Kidney capillary endothelial cell (primary cell): ENCODE measurements at places on chromosomes 7 and 10.

DNA sequence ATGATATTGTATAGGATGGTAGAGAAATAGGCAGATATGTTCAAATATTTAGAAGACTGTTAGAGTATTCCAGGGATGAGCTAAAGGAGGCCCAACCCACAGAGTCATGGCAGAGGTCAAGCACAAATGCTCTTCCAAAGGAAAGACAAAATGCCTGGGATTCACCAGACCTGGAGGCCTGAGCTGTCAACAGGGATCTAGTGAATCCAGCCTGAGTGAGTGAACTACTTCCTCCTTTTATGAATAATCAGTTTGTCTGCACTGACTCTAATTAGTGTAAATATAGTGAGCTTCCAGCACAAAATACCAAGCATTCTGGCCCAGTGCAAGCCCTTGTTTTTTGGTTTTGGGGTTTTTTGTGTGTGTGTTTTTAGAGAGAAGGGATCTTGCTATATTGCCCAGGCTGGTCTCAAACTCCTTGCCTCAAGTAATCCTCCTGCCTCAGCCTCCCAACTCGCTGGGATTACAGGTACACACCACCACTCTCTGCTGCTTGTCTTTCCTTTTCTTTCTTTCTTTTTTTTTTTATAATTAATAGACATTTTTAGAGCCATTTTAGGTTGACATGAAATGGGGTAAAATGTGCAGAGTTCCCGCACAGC lies 244.4 kb downstream of the SKIDA1 start:
- no peak for DNase-seq

DNA sequence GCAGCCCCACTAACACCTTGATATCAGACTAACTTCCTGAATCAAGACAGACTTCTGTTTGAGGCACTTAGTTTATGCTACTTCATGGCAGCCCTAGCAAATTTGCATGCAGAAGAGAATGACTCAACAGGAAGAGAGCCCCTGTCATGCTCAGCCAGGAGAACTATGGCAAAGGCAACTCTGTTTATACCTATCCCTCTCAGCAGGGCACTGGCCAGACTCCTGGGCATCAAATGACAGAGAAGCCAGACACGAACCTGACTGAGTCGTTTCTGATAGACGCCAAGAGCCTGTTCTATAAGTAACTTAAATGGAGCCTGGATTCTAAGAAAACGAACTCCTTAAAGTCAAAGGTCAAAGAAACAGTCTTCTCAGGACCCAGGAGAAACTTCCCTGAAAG lies 50.9 kb upstream of the UNC5B start:
- peak; percentile 40 for DNase-seq

- no peak for DNase-seq
Observed at GRCh38 chr7:139844779-139845442, 15.8 kb downstream of the TBXAS1 start.

DNA sequence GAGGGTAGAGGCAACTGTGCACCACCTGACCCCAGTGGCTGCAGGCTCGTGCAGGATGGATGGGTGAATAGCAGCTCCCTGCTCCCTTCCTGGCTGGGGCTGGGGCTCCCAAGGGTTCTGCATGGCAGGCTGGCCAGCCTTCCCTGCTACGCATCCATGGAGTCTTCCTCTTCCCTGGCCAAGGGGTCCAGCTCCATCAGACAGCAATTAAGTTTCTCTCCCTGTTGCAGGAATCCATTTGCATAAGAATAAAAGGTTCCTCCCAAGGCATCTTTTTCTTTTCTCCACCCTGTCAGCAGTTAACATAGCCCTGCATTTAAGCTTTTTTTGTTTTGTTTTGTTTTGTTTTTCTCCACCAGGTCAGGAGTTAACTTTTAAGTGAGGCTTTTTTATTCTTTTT lies 10.0 kb upstream of the CPA2 start:
- no peak for DNase-seq

GRCh38 chr7:90648834-90649233 lies 52.7 kb downstream of the CDK14 start:
- DNase-seq, result no peak

DNA sequence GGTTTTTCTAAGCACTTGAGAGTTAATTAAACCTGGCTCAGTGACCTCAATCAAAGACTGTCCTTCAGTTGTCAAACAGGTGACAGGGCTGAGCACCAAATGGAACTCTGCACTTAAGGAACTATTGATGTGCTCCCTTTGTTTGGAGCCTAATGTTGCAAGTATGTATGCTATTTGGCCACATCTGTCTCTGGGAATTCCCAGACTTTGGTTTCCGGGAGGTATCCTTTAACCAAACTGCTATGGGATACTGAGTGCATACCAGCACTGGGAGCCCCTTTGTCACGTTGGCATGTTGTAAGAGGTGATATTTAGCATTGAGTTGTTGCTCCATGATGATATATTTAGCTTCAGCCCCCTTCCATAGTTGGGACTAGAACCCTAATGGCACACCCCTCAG lies 25.2 kb downstream of the ASZ1 start:
- DNase-seq, result no peak

DNA sequence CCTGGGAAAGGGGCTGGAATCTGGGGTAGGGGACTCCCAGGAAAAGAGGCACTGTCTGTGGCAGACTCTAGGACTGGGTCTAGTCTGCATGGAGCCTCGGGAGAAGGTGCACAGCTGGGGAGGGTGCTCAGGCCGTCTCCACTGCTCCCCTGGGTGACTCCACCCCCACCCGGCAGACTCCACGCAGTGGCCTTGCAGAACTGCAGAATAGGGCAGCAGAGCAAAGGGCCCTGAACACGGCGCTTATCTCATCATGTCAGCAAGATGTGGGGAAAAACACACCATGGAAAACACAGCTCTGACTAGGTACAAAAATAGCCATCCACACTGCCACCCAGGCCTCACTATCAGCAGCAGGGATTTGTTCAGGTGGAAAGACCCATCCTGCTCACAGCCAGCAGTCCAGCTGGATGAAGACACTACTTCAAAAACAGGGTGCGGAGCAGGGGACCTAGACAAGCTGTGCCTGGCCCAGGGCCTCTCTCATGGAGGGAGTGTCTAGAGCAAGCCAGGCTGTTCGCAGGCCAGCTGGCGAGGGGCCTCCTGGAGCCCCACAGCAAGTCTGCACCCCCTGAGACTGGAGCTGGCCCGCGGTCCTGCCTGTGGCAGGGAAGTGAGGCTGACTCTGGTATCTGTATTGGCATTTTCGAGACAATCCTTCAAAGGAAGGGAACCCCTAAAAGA lies 11.7 kb downstream of the MAT1A start:
- DNase-seq, result no peak

DNA sequence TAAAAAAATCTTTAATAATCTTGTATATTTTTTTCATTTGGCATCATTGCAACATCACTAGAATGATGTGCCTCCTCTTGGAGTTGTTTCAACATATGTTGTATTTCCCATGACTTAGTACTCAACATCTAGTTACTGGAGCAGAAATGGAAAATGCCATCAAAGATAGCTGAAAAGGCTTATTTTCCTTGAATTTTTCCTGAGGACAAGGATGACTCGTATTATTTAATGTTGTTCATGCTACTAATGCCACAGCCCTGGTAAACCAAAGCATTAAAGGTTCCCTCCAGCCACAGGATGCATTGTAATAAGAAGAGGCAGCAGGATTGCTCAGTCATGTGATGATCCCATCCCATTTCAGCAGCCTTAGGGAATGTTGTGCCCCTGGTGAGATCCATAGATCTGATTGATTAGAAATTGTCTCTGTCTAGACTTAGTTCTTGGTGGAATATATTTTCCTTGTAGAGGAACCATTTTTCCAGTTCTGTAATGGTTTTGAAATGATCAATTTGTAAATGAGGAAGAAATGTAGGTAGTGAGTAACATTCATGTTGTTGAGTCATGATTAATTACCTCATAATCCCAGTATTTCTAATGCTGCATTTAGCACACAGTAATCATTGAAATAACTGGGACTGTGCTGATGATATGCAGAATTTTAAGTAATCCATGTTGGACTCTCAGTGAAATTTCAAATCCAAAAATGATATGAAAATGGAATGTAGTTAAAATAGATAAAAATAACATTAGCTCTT lies 91.3 kb upstream of the SMIM30 start:
- no peak for DNase-seq

DNA sequence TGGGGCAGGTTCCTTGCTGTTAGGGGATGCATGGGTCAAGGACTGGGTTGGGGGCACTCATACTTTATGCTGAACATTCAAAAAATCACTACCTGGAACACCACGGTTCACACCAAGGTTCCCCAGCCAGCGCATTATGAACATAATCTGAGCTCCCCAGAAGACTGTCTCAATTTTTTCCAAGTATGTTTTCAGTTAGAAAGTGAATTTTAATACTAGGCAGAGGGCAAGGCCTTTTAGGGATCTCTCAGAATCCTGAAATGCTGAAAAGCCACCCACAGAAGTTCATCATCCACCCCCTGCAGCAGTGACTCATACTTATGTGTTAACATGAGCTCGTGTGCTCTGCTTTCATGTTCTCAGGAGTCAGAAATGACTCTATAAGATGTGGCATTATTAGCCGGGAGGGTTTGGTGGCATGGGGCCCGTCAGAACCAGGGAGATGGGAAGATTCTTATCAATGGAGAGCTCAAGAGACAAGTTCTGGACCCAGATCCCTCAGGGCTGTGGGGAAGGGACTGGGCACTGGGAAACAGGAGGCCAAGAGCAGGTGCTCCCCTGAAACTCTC lies 185.2 kb upstream of the ITGB1 start:
- DNase-seq, result peak; percentile 30

DNA sequence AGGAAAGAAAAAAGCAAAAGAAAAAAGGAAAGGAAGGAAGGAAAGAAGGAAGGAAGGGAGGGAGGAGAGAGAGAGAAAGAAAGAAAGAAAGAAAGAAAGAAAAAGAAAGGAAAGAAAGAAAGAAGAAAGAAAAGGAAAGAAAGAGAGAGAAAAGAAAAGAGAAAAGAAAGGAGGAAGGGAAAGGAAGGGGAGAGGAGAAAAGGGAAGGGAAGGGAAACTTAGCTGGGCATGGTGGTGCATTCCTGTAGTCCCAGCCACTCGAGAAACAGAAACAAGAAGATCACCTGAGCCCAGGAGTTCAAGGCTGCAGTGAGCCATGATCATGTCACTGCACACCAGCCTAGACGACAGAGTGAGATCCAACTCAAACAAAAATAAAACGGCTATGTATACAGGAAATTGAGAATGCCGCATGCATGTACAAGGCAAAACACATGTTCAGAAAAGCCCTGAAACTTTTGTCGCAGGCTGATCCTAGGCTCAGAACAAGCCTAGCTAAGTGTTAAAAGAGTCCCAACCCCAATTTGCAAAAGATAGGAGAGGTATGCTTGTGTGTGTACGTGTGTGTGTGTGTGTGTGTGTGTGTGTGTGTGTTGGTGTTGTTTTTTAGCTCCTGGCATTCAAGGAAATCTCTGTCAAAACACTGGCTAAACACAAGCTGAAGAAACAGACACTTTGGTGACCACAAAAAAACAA lies 6.6 kb upstream of the NPC1L1 start:
- no peak for DNase-seq

DNA sequence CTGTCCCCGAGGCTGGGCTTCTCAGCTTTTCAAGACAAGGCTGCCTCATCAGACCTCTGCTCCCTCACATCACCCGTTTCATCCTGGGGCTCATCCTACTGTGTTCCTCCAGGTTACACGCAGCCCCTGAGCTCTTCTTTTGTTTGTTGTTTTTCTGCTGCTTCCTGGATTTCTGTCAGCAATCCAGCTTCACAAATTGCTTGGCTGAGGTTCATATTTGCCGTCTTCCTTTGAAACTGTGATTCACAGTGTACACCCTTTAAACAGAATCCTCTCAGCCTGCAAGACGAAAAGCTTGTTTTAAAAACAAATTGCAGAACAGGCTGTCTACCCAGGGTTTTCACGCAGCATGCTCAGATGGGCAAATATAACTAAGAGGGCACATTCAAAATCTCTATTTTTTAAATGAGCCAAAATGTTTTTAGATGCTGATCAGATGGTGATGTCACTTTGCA lies 39.1 kb upstream of the PARD3 start:
- no peak for DNase-seq

- peak; percentile 19 for DNase-seq
Observed at GRCh38 chr10:64733980-64734379, 1212.8 kb downstream of the REEP3 start.

- no peak for DNase-seq
Observed at GRCh38 chr10:124000792-124001201, 92.6 kb downstream of the CHST15 start.

GRCh38 chr7:84477786-84478478 lies 283.3 kb upstream of the SEMA3A start:
- DNase-seq, result no peak

- no peak for DNase-seq
Observed at GRCh38 chr7:22563621-22564241, 63.7 kb upstream of the STEAP1B start.

DNA sequence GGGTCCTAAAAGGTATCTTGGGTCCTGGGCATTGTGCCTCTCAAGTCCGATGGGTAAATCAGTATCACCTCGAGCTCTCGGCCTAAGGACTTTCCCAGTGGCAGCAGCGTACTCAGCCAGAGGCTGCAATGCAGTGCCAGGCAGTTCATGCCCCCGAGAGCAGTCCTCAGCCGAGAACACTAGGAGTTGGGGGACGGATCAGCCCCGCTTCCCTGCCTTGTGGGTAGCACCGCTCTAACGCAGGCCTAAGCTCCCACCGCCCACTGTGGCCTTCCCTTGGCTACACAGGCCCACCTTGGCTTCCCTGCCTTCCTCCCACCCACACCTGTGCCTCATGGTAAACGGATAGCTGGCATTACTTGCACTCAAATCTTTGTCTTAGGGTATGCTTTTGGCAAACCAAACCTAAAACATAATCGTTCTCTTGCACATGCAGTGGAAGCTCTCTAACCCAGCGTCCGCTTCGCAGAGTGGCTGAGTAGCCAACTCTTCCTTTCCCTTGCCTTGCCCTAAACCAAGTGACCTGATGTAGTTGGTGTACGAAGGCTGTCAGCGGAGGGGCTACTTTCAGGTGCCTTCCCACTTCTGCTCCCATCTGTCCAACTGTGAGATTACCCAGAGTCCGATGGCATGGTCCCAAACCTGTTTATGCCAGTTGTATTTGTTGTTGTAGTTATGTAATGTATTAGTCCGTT lies 73.2 kb upstream of the CHST15 start:
- no peak for DNase-seq

DNA sequence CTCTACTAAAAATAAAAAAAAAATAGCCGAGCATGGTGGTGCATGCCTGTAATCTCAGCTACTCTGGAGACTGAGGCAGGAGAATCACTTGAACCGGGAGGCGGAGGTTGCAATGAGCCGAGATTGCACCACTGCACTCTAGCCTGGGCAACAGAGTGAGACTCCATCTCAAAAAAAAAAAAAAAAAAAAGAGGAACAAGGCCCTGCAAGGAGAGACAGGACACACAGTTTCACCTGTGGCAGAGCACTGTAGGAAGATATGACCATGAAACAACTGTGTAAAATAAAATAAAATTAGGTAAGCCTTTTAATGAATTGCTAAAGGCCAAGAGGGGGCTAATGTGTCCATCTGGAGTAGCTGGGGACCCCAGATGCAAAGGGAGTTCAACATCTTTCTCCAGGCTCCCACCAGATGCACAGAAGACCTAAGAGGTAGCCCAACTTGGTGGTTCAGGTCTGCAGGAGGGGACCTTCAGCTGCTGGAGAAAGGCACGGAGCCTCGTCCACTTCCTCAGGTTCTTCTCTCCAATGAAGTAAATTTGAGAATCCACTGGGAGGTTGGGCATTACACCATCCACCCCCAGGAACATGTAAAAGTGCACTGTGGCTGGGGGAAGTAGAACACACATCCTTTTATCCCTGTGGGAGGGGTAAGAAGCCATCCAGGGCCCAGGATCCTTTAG lies 12.7 kb downstream of the PPIF start:
- no peak for DNase-seq
